ENCODE measurements at places on chromosomes 16 and 17.

- peaks cover 14% of the 10 kb centered on the region for H3K4me1 ChIP-seq
- H3K27ac ChIP-seq, result peak overlapping the region; percentile 26
- no peaks in the 10 kb centered on the region for H3K36me3 ChIP-seq
- no peaks in the 10 kb centered on the region for H3K27me3 ChIP-seq
- H3K4me3 ChIP-seq, result peak overlapping the region; percentile 35
Measured at GRCh38 chr17:78883089-78883532, 19.9 kb downstream of the CEP295NL start.

GRCh38 chr17:64110379-64111152 lies 19.4 kb downstream of the ERN1 start:
- no peak for DNase-seq
- no peak overlapping the region for H3K4me3 ChIP-seq
- no peak overlapping the region for H3K27ac ChIP-seq
- no peaks in the 10 kb centered on the region for H3K27me3 ChIP-seq

GRCh38 chr17:69450918-69451317 lies 36.4 kb downstream of the MAP2K6 start:
- H3K4me3 ChIP-seq, result no peak overlapping the region
- no peak for DNase-seq
- no peaks in the 10 kb centered on the region for H3K27me3 ChIP-seq
- H3K4me1 ChIP-seq, result peaks cover 66% of the 10 kb centered on the region
- no peaks in the 10 kb centered on the region for H3K36me3 ChIP-seq

- no peaks in the 10 kb centered on the region for H3K4me1 ChIP-seq
- DNase-seq, result no peak
- 0 out of 2 replicates have a peak overlapping the region, but pooled peaks have one; percentile 10 for H3K27ac ChIP-seq
Measured at GRCh38 chr16:28145796-28146195, 66.0 kb downstream of the XPO6 start.

GRCh38 chr17:49969134-49969759 lies at the start of gene DLX4:
Gene DLX4, plus strand, starts transcription at chr17:49969190. Its CDS starts 279 bp downstream, at chr17:49969469.
- H3K4me3 ChIP-seq, result peak within 1 kb of the TSS; percentile 65
- no peak within 1 kb of the TSS for H3K27ac ChIP-seq
- no peaks in the 10 kb centered on the region for H3K36me3 ChIP-seq

GRCh38 chr16:56789360-56789759 lies 59.4 kb downstream of the NUP93 start:
- H3K36me3 ChIP-seq, result no peaks in the 10 kb centered on the region
- DNase-seq, result no peak
- no peak overlapping the region for H3K27ac ChIP-seq
- no peaks in the 10 kb centered on the region for H3K27me3 ChIP-seq

DNA sequence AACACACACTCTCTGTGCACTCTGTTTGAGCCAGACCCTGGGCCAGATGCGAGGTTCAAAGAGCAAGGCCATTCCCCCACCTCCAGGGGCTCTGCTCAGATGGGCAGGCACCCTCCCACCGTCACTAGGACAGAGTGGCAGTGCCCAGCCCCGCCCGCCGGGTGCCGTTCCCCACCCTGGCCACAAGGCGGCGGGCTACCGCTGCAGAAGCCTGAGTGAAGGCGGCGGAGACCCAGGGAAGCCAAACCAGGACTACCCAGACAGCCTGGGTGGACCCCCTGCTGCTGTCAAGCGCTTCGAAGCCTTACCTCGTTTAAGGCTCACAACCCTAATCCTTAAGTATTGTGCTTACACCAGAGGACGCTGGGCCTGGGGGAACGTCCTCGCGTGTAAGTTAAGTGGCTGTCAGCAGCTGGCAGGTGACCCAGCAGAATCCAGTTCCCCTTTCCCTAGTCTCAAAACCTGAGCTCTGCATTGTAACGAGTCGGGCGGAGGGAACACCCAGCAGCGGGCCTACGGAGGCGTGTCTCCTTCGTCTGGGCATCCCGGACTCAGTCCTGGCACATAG lies 4.5 kb downstream of the ARHGAP27 start:
- H3K4me1 ChIP-seq, result peaks cover 21% of the 10 kb centered on the region
- DNase-seq, result peak; percentile 85
- H3K4me3 ChIP-seq, result peak overlapping the region; percentile 84
- no peak overlapping the region for H3K27ac ChIP-seq
